CD4-positive, CD25-positive, alpha-beta regulatory T cell (primary cell): ENCODE measurements at places on chromosomes 5 and 9.

GRCh38 chr9:78408388-78408787, 111.5 kb downstream of the PSAT1 start:
- DNase-seq = no peak

DNA sequence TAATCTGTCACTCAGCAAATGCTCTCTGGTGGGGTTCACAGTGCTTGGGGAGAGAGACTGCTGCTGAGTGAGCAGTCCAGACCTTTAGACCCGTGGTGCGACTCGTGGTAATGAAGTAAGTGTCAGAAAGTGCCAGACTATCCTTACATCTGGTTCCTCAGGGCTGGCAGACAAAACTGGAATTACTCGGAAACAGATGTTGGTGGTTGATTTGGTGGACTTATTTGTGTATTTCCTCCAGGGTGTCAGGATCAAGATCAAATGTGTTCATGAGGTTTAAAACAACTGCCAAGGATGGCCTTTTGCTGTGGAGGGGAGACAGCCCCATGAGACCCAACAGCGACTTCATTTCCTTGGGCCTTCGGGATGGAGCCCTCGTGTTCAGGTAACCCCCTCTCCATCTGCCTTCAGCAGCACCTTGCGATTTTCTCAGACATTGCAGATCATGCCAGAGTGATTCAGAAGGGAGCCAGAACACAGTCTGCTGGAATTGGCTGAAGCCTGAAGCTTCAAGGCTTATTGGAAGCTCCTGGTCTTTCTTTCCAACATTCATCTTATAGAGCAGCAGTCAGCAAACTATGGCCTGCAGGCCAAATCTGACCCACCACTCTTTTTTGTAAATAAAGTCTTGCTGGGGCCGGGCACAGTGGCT, 105.2 kb downstream of the LIFR start:
- DNase-seq = no peak

DNA sequence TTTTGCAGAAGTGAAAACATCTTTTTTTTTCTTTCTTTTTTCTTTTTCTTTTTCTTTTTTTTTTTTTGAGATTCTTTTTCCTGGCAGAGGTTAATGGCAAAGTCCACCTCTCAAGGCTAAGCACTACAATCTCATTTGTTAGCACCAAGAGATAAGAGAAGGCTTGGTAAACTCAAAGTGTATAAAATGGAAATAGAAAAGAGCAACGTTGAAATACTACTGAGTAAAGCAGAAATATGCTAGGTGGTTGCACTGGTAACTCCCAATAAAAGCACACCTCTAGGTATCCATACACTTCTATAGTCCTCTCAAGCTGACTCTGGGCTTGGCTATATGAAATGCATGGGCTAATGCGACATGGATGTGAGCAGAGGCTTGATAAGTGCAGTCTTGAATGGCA, 188.9 kb downstream of the RAB3C start:
- DNase-seq = no peak

GRCh38 chr9:75739884-75740611, 150.4 kb upstream of the PCSK5 start:
- DNase-seq = no peak

GRCh38 chr5:171680485-171680884, 105.1 kb upstream of the SMIM23 start:
- no peak for DNase-seq

DNA sequence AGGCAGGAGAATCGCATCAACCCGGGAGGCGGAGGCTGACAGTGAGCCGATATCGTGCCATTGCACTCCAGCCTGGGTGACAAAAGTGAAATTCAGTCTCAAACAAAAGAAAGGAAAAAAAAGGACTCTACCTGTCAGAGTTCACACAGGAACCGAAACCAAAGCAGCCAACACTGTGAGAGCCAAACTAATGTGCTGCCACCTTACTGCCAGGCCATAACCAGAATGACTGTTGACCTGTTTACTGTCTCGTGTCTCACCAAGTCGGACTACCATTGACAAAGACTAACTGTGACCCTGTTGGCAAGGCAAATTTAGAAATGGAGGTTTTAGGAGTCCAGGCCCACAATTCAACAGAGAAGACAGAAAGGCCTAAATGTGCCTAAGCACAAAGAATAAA, 112.4 kb downstream of the ANXA2R start:
- DNase-seq = no peak

- DNase-seq = no peak
Measured at GRCh38 chr5:1547655-1548054, 23.9 kb upstream of the LPCAT1 start.

DNA sequence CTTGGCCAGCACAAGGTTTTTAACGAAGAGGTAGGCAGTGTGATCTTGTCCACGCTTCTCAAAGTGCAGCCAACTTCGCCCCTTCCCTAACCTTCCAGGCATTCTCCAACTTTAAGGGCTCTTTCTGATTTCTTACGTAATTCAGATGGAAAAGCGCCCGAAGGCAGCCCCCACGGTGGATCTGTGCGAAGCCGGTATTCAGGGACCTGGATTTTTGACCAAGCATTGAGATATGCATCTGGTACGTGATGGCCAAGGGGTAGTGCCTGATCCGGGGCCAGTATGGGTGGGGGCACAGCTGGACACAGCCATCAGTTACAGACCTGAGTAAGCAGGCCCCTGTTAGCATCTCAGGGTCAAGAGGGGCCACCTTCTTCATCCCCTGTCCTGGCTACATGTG, 80.0 kb downstream of the AMBP start:
- no peak for DNase-seq

- DNase-seq = no peak
Measured at GRCh38 chr5:7881816-7882215, 12.9 kb downstream of the MTRR start.

GRCh38 chr5:132771503-132771998, 5.5 kb downstream of the SEPTIN8 start:
- DNase-seq = no peak

DNA sequence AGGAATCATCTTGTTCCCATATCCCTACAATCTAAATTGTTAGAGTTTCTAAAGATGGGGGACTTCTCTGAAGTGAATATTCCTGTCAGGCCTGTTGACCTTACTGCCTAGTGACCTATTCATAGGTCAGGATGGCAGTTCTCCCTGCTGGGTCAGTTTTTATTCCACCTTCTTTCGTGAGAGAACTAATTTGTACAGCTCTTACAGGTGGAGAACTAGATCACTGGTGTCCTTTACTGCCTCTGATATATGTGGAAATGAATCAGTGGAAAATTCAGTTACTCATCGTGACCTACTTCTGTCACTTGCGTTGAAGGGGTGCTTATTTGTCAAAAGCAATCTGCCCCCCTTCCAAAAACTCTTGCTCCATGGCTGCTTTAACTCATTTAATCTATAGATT, 164.9 kb downstream of the CD180 start:
- DNase-seq = no peak

DNA sequence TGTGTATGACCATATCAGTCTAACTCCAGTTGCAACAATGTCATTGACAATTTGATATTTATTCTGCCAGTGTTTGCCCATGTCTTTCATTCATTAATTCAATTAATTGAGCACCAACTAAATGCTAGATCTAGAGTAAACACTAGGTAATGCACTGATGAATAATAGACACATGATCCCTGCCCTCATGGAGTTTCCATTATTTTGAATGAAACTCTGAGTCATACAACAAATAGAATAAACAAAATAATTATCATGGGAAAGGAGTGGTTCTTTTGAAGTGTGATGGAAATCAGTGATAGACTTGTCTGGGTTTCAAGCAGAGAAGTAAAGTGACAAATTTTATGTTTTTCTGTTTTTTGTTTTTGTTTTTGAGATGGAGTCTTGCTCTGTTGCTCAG, 4.6 kb downstream of the ARHGEF37 start:
- no peak for DNase-seq

DNA sequence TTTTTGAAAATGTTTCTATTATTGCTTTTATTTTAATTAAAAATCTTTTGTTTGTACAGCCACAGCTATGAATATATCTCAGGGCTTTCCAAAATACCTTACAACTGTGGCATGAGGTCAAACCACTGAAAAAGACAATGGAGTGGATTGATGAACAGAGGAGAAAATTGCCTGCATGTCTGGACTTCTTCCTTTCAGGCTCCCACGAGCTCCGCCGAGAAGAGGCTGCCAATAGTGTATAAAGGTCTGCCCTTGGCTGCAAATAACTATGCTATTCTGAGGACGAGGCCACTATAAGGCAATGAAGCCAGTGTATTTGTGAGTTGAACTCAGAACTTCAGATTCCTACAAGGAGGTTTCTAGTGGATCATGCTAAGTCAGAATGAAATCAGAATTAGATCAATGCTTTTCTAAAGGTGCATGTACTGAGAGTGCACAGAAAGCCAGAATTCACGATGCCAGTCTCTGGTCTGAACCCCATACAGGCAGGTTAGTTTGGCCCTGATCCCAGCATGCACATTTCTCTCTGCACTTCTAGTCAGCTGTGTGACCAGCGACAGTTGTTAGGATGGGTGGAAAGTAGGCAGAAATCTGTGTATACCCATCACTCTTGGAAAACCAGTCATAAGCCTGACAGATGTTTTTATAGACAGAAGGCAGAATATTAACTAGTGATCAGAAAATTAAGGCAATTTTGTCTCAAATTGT, 42.7 kb upstream of the PLPP1 start:
- no peak for DNase-seq

GRCh38 chr9:95283673-95284072, 33.8 kb downstream of the FANCC start:
- DNase-seq = no peak

GRCh38 chr5:115458416-115458815, 86.2 kb downstream of the FEM1C start:
- DNase-seq = no peak

GRCh38 chr9:135565141-135565628, 3.6 kb downstream of the PAEP start:
- no peak for DNase-seq

GRCh38 chr9:37540634-37541033, 35.5 kb downstream of the FBXO10 start:
- no peak for DNase-seq
